Activated naive CD8-positive, alpha-beta T cell treated with anti-CD3 and anti-CD28 coated beads, Interleukin-2, amount 10 ng/mL, durations not matched to agents 7 days and 5 days (primary cell): ENCODE measurements at places on chromosomes 6 and 20. TPM values are rescaled to one million over a fixed set of nuclear protein-coding genes. Genes with fewer than 3 reads are reported as not detected.

The CASS4 gene
- 18.7 TPM for total RNA-seq

The HLA-DRA gene
- total RNA-seq, result 26.1 TPM

The FAM209B gene
- 1.8 TPM for total RNA-seq

The EBF4 gene
- 2.4 TPM for total RNA-seq
